ENCODE measurements at places on chromosomes 13 and 19.

DNA sequence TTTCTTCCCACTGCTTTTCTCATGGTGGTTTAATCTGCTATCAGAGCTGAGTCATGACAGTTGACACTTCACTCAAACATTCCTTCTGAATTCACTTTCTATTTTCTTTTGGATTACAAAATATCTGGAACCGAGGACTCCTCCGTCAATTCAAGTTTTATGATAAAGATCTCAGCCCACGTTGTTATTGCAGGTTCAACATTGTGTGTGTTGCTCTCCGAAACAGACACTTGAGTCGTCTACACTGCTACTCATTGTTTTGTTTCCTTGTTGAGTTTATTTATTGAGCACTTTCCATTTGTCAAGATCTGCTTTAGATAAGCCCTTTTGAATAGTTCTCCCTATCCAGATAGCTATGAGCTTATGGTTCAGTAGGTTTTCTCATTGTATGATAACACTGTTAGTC, 636.1 kb upstream of the GPC6 start:
- DNase-seq, result no peak

DNA sequence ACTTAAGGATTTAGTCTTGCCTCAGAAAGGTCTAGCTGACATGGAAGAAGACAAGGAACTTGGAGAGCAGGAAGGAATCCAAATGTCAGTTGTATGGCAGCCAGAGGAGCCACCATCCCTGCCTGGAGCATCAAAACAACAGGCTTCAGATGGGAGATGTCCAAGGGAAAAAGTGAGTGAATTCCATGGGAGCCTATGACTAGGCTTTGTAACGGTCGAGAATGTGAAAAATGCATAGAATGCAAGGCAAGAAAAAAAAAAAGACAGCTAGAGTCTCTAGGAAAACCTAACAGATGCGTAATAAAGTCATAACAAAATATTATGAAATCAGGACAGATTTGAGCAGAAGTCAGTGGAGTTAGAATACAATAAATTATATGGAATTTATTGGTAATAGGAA, 183.7 kb upstream of the LSM14A start:
- DNase-seq, result no peak

GRCh38 chr13:94239135-94239534, 240.3 kb downstream of the DCT start:
- DNase-seq, result peak; percentile 47

- no peak for DNase-seq
Measured at GRCh38 chr13:51892657-51893056, 30.9 kb downstream of the CCDC70 start.

GRCh38 chr19:17240062-17240752, 5.5 kb downstream of the NR2F6 start:
- no peak for DNase-seq

DNA sequence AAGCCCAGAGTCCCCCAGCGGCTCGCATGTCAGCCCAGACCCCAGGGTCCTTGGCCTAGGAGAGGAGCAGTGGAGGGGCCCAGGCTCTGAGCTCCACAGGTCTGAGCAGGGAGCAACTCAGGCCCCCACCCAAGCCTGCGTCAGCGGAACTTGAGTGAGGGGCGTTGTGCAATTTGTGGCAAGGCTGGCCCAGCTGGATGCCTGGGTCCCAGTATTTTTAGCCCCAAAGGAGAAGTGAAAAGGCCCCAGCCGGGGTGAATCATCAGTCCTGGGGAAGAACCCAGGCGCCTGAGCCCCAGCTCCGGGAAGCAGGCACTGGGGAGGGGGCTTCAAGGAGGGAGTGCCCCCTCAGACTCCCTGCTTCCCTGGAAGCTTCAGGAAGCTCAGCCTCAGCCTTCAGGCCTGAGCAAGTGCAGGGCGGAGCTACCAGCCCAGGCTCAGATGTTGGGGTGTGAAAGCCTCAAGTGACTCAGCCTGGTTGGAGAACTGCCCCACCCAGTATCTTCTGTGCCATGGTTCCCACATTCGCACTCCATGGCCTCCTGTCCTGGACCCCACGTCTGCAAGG, 7.2 kb downstream of the MED29 start:
- DNase-seq, result no peak

- DNase-seq, result no peak
Measured at GRCh38 chr19:58037927-58038687, 4.3 kb downstream of the ZSCAN1 start.

GRCh38 chr13:65909501-65909900, 1320.6 kb downstream of the PCDH9 start:
- no peak for DNase-seq

- DNase-seq, result no peak
Measured at GRCh38 chr19:46224773-46225172, 4.8 kb upstream of the IGFL1 start.

- DNase-seq, result peak; percentile 3
Measured at GRCh38 chr13:88866195-88866594, 1195.0 kb downstream of the SLITRK5 start.

DNA sequence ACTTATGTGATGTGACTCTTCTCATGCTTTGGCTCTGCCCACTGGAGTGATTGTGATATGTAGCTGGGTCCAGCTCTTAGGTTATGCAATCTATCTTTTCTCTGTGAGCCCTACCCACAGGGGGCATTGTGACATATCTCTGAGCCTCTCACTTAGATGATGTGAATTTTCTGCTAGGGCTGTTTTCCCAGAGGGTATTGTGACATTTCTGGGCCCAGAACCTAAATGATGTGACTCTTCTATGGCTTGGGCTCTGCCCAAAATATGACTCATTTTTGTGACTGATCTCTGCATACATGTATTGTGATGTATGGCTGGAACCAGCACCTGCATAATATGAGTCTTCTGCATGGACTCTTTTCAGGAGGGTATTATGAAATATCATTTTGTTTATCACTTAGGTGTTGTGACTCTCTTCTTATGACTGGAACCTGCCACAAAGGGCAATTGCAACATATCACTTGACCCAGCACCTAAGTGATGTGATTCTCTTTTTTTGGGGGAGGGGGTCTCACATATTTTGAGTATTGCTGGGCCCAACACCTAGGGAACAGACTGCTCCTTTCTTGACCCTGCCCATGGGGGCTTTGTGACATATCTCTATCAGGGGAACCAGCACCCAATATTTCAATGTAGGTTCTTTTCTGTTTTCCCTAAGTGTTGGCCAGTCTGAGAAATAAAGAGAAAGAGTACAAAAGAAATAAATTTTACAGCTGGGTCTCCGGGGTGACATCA, 12.1 kb upstream of the ZNF254 start:
- no peak for DNase-seq

DNA sequence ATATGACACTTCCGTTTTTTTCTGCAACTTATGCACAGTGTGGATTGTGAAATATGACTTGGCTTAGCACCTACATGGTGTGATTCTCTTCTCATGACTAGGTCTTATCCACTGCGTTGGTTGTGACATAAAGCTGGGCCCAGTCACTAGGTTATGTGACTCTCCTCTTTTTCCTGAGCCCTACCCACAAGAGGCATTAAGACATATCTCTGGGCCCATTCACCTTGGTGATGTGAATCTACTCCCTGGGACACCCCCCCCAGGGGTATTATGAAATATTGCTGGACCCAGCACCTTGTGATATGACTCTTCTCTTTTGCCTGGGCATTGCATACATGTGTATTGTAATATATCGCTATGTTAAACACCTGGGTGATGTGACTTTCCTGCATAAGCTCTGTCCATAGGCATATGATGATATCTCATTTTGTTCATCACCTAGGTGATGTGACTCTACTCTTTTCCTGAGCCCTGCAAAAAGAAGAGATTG, 85.8 kb upstream of the ZNF43 start:
- DNase-seq, result no peak

- peak; percentile 46 for DNase-seq
Measured at GRCh38 chr13:43023289-43023963, at the start of gene DNAJC15. Gene DNAJC15 (plus strand): TSS chr13:43023586. CDS start chr13:43023627, 41 bp downstream.

GRCh38 chr13:107234319-107235073, 666.6 kb upstream of the ARGLU1 start:
- no peak for DNase-seq

- no peak for DNase-seq
Measured at GRCh38 chr13:41631296-41631965, 174.1 kb downstream of the RGCC start.

DNA sequence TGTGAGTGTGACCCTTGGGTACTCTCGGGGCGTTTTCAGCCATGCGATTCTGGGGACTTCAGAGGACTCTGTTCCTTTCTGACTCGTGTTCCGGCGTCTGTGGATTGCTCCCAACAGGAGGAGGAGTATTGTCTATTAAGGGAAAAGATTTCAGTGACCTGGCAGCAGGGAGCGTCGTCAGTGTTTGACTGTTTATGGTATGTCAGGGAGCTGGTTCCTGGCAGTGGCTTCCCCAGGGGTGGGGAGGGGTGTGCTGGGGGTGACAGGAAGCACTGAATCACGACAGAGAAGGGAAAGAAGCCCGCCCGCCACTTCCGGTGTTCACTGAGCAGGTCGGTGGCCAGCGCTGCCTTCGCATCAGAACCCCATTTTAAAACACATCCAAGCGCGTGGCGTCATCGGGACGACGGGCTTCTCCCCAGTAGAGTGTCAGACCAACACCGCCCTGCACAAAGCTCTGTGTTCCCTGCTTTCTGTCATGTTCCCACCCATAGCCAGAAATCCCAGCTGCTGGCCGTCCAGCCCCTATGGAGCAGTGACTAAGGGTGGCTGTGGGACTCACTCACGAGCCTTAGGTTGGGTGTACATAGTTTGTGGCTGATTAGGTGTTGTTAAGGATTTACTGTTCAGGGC, 33.8 kb downstream of the COL4A2 start:
- no peak for DNase-seq

DNA sequence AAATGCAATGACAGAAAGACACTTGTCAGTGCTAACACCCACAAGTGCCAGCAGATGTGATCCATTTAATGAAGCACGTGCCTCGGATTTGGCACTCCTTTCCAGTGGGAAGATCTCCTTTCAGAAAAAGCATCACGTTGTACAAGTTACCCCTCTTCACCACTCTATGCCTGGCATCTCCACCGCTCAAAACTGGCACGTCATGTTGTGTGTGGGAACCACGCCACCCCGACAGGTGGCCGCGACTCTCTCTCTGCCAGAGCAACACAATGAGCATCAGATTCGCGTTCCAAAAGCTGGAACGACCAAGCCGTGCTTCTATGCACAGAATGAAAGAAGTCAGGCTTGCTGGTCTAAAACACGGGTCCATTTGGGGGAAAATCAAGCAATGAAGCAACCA, 24.3 kb downstream of the TMTC4 start:
- DNase-seq, result no peak

DNA sequence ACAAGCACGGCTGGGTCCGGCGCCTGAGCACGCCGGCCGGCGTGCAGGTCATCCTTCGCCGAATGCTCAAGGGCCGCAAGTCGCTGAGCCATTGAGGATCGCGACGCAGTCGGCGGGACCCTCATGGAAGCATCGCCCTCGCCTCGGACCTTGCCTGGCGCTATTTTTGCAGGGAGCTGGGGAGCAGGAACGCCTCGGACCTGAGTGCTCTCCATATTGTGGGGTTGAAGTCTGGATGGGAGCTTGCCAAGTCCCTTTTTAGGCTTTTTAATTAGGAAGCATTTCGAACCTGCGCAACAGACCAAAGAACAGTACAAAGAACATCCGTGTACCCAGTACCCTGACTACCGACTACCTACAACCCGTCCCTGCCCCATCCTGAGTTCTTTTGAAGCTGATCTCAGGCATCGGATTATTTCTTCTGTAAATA, 628 bp downstream of the MRPL34 start:
- no peak for DNase-seq

GRCh38 chr19:7902796-7903243, 857 bp upstream of the MAP2K7 start:
- no peak for DNase-seq

GRCh38 chr13:70087247-70087646, 20.4 kb upstream of the ATXN8OS start:
- DNase-seq, result no peak

GRCh38 chr19:28705008-28705407, 507.9 kb downstream of the UQCRFS1 start:
- DNase-seq, result peak; percentile 91

DNA sequence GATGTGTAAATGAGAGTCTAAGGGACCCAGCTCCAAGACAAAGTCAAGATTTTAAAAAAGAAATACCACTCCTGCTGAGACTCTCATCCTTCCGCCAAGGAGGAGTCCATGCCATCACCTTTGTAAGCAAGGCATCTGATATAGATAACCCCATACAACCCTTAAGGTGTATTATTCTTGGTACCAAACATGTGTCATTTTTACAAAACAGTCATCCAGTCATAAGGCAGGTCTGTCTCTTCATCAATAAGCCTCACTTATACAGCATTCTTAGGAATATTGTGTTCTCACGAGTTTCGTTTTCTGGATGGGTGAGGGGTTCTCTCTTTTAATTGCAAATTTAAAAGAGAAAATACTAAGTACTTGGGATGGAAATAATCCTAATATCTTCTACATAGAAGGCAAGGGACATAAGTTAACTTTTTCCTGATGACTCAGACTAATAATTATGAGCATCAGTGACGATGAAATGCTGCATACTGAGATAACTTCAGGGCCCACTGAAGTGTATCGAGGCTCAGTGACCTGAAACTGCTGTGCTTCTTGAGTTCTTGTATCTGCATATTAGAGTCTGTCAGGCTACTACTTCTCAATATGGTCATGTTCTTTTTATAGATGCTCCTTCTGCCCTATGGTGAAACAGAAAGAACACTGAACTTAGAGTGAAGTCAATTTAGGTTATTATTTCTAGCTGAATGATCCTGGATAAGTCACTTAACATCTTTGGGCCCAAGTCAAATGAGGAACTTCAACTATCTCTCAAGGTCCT, 166.6 kb downstream of the KLF12 start:
- no peak for DNase-seq
